ENCODE measurements at places on chromosomes 12 and 14. TPM values are rescaled to one million over a fixed set of nuclear protein-coding genes. Genes with fewer than 3 reads are reported as not detected.

Gene ANAPC7
- 35.8 TPM for total RNA-seq

Gene RTL1
- not detected for total RNA-seq

Gene RPL10L
- not detected for total RNA-seq

Gene BDKRB2
- total RNA-seq, result 2.5 TPM

Gene KRT8
- total RNA-seq, result 3.7 TPM

Gene GSKIP
- total RNA-seq, result 53.6 TPM
